NCI-H748 treated with DMSO at 0.1 percent for 48 hours (cell line): ENCODE measurements at places on chromosomes 6 and 20.
A peak's percentile ranks its signal among the peaks of the same experiment; 100 is the strongest.

DNA sequence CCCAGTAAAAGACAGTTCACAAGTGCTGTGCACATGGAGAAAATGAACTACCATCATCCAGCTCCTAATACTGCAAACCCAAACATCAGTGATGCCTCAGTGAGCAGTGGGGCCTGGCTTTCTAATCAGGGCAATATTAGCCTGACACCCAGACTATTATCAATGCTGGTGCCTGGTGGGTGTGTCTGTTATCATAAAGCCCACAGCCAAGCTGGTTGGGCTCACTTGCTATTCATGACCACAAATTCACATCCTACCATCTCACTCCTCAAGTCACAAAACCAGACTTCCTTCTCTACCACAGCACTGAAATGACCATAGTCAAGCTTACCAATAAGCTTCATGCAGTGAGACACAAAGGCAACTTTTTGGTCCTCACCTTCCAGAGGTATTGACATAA, 180.8 kb upstream of the PLN start:
- no peak for DNase-seq

GRCh38 chr6:132300323-132300949, 100.8 kb downstream of the MOXD1 start:
- DNase-seq = peak; percentile 26

DNA sequence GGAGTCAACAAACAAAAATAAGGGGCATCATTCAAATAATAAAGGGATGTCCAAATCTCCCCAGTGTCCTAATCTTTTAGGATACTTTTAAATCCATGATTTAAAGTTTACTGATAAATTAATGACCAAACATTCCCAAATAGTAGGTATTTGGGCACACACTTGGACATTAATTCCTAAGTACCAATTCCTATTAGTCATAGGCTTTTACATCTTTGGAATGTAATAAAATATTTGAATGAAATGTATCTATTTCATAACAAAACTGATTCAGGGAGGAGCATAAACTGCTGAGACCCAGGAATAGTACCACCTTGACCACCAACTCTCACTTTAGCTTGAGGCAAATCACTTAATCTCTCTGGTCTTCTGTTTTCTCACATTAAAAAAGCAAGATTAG, 44.3 kb downstream of the VGLL2 start:
- DNase-seq = no peak

DNA sequence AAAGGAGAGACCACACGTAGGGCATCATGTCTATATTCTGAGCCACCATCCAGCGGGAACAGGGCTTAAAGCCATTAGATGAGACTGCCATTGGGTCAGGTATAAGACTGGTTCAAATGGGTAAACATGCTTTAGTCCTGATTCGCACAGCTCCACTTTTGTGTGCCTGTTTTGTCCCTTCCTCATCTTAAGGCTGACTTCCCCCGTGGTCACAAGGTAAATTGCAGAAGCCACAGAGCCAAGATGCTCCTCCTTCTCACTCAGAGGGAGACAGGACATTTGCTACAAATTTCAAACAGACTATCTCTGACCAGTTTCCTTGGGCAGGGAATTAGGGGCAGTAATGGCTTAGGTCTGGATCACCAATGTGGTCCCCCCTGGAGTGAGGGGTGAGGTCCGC, 11.4 kb upstream of the IFNGR1 start:
- no peak for DNase-seq

GRCh38 chr6:129857838-129858237, 3.3 kb downstream of the TMEM244 start:
- no peak for DNase-seq

GRCh38 chr6:110554966-110555460, 78.6 kb upstream of the SLC22A16 start:
- DNase-seq = no peak

GRCh38 chr20:40565001-40565681, 123.9 kb downstream of the MAFB start:
- DNase-seq = no peak

GRCh38 chr6:89826029-89826528, 3.6 kb upstream of the CASP8AP2 start:
- DNase-seq = no peak

DNA sequence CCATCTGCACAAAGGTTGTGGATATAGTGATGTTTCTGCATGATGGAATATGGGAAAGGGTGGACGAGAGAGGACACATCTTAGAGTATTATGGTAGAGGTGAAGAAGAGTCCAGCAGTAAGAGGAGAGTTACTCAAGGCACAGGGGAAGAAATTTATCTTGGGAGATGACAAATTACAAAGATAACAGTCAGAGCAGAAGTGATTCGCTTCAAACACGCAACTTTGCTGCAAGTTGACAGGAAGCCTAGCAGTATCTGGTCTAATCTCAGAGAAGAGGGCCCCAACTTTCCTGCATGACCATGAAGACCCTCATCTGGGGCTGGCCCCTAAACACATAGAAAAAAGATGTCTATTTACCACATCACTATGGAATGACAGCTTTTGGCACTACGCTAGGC, 1.2 kb upstream of the CALHM6 start:
- no peak for DNase-seq

GRCh38 chr6:154500769-154501577, 9.5 kb downstream of the CNKSR3 start:
- DNase-seq = peak; percentile 47

DNA sequence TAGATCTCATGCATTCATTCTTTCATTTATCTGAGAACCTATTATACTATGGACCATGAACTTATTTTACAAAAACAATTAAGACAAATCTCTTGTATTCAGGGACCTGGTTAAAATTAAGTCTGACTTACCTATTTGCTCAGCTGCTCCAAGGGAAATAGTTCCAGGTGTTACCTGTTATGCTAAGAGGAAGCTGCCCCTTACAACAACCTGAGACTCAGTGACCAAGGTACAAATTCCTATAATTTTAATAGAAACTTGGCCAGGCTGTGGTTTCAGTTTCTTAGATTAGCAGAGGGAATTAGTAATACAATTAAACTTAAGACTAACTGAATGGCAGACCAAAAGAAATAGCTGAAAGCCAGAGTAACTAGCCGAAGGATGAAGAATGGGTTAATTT, 48.2 kb upstream of the GMPR start:
- DNase-seq = peak; percentile 46

DNA sequence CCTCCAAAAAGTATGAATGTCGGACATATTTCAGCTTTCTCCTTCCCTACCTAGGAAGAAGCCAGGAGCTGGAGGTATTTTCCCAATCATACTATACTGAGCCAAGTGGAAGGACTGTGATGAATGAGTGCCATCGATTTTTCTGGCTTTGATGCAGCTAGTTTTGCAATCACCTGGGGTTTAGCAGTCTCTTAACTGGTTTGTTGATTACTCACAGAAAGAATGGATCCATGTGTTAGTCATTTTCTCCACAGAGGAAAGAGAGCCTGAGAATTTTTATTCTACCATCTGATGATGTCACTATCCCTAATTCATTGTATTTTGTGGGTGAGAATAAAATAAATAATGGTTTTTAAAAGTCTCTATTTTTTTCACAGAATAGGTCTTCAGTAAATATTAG, 282.9 kb upstream of the RNF217 start:
- no peak for DNase-seq

DNA sequence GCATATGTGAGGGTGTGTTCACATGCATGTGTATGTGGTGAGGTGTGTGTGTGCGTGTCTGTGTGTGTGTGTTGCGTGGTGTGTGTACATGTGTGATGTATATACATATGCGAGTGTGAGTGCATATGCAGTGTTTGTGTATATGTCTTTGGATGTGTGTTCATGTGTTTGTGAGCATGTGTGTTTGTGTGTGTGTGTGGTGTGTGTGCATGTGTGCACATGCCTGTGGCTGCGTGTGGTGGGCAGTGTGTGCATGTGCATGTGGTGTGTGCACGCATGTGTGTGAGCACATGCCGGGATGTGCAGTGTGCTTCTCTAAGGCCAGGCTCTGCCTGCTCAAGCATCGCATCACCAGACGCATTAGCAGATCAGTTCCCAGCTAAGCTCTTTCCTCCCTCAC, 5.7 kb downstream of the THBS2 start:
- DNase-seq = no peak

GRCh38 chr6:130116273-130116672, 97.9 kb downstream of the L3MBTL3 start:
- no peak for DNase-seq

- no peak for DNase-seq
Measured at GRCh38 chr6:45423824-45424450, 46.2 kb upstream of the SUPT3H start.

- DNase-seq = no peak
Measured at GRCh38 chr6:148739822-148740128, 7.1 kb upstream of the UST start.

DNA sequence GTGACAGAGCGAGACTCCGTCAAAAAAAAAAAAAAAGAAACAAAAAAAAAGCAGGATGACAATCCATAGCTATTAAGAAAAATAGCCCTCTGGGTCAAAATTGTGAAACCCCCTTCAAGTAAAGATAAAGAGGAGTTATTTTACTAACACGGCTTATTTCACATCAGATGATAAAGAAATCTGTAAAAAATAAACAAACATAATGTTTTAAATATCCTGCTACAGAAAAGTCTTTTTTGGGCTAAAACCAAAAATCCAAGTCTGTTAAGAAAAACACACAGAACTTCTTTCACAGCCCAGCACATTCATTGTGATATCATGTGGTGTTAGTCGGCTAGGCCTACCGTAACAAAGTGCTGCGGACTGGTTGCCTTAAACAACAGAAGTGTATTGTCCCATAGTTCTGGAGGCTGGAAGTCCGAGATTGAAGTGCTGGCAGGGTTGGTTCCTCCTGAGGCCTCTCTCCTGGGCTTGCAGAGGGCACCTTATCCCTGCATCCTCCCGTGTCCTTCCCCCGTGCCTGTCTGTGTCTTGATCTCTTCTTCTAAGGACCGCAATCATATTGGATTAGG, 239.2 kb upstream of the TAB2 start:
- no peak for DNase-seq

DNA sequence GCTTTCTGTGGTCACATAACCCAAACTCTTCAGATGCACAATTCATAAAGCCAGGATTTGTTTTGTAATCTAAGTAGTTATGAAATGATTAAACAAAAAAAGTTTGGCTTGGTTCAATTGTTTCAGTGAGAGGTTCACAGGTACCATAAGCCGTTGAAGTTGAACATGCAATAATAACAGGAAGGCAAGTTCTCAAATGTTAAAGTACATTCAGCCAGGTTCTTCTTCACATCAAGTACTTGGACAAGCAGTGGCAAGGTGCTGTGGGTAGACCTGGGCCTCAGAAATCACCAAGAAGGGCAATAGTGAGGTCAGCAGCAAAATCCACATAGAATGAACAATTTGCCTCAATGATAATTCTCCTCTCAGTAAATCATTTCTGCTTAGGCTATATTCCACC, 175.5 kb downstream of the EPM2A start:
- no peak for DNase-seq

- peak; percentile 99 for DNase-seq
Measured at GRCh38 chr6:3549314-3549940, 92.6 kb upstream of the SLC22A23 start.

GRCh38 chr6:118894425-118895260, 691 bp downstream of the ASF1A start:
- DNase-seq = peak; percentile 11

DNA sequence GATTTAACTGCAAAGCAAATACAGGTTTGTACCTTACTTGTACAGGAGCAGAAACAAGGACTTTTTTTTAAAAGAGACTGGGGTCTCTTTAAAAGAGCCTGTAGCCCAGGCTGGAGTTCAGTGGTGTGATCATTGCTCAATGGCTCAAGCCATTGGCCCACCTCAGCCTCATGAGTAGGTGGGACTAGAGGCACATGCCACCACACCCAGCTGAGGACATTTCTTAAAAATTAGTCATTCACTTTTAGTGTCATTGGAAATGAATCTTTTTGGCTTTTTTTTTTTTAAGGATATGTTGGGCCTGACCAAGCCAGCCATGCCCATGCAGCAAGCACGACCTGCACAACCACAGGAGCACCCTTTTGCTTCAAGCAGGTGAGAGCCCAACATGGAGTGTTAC, 16.9 kb downstream of the SEC23B start:
- DNase-seq = no peak

GRCh38 chr6:155024391-155025027, 29.4 kb downstream of the TIAM2 start:
- DNase-seq = no peak
